ENCODE measurements at places on chromosomes 2 and 18.

DNA sequence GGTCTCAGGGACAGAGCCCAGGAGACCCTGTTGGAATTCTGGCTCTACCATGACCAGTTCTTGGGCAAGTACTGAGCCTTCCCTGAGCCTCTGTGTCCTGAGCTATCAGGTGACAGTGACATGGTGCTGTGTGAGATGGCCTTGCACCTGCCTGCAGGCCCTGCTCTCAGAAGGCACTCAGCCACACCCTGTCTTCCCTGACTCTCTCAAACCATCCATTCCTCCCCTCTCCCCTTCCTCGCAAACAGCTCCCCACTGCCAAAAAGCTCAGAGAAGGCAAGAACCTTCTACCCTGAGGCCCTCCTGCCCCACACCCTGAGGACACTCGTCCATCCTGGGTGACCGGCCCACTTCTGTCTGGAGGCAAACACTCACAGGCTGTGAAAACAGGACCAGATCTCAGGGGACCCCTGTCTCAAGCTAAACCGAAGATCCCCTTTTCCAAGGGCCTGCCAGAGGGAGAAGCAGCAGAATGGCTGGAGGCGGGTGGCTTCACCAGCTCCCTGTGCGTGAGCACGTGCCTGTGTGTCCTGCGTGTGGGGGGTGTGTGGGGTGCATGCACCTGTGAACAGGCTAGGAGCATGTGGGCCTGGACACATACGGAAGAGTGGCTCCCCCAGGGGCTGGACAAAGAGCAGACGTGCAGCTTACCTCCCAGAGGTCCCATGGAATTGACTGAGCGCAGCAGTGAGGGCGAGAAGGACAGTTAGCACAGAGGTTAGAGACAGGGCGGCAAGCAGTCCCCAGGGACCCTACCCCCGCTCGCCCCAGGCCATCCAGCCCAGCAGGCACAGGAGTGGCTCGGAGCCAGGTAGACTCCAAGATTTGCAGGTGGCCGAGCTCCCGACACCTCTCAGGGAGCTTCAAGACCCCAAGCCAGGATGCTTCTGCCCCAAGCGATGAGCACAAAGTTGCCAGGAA is 53.9 kb downstream of the BIN1 start:
- DNase-seq, result no peak

GRCh38 chr18:68548904-68549870 is 165.7 kb downstream of the TMX3 start:
- DNase-seq, result peak; percentile 64

DNA sequence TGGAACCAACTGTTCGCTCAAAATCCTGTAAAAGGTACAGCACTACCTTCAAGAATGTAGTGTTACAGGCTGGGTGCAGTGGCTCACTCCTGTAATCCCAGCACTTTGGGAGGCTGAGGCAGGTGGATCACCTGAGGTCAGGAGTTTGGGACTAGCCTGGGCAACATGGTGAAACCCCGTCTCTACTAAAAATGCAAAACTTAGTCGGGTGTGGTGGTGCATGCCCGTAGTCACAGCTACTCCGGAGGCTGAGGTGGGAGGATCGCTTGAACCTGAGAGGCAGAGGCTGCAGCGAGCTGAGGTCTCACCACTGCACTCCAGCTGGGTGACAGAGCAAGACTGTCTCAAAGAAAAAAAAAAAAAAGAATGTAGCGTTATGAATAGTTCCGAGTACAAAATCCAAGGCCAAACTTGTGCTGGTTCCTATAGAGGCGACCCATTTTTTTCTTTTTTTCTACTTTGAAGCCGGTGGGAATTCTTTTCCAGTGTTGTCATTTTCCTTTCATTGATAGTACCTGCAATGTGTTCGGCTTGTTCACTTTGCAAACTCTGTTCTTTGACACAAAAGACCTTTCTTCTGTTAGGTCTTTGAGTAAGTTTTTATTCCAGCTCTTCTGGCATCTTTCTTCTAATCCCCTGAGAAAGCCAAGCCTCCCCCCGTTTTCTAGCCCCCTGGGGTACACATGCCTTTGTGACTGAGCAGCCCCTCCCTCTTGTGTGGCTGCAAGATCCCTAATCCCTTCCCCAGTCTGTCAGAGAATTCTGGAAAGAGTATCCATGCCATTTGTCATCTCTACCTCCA is 25.1 kb downstream of the INPP5D start:
- no peak for DNase-seq

GRCh38 chr18:44518091-44518615 is 162.5 kb upstream of the SETBP1 start:
- DNase-seq, result peak; percentile 28

DNA sequence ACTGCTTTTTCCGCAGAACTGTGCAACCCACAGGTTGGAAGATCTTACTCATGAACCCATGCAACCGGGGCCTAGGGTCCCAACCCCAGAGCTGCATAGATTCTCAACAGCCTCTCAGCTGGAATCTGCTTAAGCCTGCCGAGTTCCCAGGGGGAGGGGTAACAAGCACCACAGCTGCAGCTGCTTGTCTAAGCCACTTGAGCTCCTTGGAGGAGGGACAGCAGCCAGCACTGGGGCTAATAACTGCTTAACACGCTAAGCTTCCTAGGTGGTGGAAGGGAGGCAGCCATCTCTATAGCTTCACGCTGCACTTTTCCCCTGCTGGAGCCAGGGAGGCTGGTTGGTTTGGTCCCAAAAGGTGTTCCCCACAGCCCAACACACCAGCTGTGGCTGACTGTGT is 311.6 kb downstream of the DSC3 start:
- DNase-seq, result no peak

DNA sequence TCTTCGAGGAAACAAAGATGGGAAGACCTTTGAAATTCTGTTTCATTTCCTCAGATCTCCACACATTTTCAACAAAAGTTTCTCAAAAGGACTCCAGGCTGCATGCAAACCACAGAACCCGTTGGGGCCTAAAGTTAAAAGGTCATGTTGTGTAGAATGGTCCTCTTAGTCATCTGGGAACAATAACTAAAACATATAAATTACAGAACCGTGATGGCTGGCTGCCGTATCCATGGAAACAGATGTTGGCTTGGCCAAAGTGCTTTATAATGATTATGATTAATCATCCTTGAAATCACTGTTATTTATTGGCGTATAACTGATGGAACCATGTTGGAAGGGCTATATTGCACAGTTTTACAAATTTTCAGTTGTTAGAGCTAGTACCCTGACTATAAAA is 182.8 kb upstream of the CRIM1 start:
- no peak for DNase-seq

DNA sequence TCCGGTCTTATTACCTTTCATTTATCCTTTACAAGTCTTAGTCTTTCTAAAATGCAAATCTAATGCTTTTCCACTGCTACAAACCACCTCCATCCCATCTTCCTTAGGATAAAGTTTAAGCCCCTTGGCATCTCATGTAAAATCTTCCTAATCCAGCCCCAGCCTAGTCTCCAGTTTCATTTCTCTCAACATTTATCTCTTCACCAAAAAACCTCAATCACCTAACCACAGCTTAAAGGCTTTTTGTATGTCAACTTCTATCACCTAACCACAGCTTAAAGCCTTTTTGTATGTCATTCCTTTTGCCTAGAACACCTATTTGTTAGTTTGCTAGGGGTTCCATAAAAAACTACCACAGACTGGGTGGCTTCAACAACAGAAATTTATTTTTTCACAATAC is 4.2 kb downstream of the TRAK2 start:
- no peak for DNase-seq

DNA sequence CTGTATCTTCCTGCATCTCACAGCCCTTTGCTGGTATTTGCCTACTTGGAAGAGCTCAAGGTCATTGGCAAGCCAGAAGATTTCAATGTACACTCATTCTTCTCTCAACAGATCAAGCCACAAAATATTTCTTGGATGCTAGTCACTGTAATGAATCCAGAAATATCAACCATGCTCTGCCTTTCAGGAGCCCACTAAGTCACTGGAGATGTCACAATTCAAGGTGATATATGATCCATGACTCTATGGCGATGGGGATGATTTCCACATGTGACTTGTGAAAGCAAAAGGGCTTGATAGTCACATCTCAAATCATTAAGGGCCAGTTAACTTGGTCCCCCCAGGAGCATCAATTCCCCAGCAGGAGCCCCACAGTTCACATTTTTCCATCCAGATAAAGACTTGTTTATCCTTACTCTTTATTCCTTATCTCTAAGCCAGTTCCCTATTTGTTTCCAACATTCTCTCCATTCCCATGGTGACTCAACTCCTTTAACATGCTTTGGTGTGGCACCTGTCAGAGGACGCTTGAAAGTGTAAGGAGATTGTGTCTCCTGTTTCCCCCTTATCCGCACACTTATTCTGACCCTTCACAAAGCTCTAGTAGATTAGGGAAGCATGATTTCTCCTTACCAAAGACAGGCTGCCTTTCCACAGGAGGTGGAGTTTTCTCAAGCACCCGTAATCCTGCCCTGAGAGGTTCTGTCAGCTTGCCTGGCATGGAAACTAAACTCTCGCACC is 15.8 kb downstream of the PKDCC start:
- DNase-seq, result peak; percentile 92

- DNase-seq, result no peak
Observed at GRCh38 chr2:223930103-223930976, 14.8 kb downstream of the WDFY1 start.

DNA sequence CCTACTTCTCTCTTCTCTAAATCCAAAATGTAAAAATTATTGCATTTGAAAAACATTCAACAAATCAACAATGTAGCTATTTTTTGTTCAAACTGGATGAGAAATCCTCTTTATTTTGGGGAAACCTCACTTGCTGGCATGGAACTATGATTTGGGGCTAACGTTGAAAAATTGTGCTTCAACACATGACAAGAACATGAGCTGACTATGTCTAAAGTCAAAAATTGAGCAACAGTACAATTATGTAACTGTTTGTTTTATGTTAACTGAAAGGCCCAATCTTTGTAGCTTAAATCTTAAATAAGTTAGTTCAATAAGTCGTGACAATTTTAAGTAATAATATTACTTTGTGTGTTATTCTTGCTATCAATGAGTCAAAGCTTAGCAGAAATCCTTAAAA is 67.3 kb downstream of the TMEFF2 start:
- no peak for DNase-seq

- DNase-seq, result no peak
Observed at GRCh38 chr2:17604050-17604449, 63.6 kb downstream of the VSNL1 start.

DNA sequence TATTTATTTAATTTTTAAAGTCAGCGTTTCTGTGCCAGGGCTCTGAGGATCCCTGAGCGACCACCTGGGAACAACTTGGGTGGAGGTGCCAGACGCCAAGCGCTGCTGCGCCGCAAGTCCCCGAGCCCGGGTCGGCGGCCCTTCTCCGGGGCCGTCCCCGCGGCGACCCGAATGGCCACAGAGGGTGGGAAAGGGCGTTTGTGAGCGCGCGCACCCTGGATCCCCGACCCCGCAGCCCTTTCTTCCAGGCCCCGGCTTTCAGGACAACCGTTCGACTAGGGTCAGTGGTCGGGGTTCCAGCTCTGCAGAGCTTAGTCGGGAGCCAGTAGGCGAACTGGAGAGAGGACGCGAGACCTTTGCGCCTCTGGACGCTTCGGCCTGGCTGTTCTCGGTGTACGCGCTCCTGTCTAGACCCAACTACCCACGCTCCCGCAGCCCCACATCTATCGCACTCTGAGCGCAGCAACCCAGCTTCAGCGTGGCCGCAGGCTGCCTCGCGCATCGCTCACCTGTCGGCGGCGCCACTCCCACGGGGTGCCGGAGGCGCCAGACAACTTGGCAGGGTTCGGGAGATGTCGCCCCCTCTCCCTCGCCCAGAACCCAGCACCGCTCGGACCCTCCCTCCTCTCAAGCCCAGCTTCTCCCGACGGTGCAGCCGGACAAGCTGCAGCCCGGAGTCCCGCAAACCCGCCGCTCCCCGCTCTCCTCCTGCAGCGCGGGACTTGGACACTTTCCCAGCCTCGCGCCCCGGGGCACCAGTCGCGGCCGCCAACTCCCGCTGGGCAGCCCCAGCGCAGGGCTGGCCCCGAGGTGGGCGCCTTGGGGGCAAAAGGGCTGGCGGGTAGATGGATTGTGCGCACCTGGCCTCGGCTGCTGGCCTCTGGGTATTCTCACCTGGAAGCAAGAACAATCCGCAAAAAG is 758 bp downstream of the LYPD1 start:
- no peak for DNase-seq

DNA sequence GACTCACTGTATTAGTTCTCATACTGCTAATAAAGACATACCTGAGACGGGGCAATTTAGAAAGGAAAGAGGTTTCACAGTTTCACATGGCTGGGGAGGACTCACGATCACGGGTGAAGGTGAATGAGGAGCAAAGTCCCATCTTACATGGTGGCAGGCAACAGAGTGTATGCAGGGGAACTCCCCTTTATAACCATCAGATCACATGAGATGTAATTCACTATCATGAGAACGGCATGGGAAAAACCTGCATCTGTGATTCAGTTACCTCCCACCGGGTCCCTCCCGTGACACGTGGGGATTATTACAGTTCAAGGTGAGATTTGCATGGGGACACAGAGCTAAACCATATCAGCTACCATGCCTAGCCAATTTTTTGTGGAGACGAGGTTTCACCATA is 168.2 kb downstream of the NEDD4L start:
- DNase-seq, result no peak

GRCh38 chr18:13587001-13587400 is 139.4 kb downstream of the FAM210A start:
- DNase-seq, result no peak

- DNase-seq, result no peak
Observed at GRCh38 chr2:161121622-161122021, 38.6 kb upstream of the TANK start.

DNA sequence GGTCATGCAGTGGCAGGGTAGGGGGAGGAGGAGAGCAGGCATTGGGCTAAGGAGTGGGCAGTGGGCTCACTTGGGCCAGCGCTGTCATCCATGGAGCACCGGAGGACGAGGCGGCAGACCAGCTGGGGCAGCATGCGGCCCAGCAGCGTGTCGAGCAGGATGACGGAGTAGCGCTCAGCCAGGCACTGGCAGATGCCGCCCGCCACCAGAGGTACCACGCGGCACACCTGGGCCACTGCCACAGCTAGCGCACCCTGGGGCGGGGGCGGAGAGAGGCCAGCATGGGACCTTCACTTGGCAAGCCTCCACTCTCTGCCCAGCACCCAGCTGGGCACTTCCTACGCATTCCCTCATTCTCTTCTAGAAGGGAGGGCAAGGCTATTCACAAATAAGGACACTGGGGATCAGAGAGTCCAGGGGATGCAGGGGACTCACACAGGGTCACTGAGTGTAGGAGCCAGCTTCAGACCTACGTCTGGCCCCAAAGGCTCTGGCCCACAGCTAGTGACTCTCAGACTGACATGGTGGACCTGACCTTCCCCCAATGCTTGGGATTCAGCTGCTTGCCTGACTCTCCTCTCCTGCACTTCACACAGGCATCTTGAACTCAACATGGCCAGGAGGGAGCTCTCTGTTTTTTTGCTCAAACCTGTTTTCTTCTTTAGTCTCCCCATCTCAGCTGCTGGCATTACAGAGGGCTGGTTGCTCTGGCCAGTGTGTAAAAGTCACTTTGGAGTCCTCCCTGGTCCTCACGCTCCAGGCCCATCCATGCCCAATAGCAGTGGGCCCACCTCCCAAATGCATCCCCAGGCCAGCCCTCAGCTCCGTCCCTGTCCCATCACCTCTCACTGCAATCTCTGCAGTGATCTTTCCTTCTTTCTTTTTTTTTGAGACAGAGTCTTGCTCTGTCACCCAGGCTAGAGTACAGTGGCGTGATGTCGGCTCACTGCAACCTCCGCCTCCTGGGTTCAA is 4.1 kb downstream of the SFTPB start:
- DNase-seq, result no peak
